ENCODE measurements at places on chromosomes 2 and 18.
A peak's percentile ranks its signal among the peaks of the same experiment; 100 is the strongest.

GRCh38 chr2:146241023-146241422, 1603.8 kb upstream of the ACVR2A start:
- H3K27ac ChIP-seq = no peak overlapping the region
- H3K4me1 ChIP-seq = no peaks in the 10 kb centered on the region
- H3K4me3 ChIP-seq = no peak overlapping the region
- no peak for DNase-seq
- H3K36me3 ChIP-seq = no peaks in the 10 kb centered on the region

GRCh38 chr2:157404363-157404762, 39.5 kb downstream of the CYTIP start:
- H3K27me3 ChIP-seq = no peaks in the 10 kb centered on the region
- H3K27ac ChIP-seq = no peak overlapping the region
- no peaks in the 10 kb centered on the region for H3K4me1 ChIP-seq
- DNase-seq = no peak
- no peaks in the 10 kb centered on the region for H3K36me3 ChIP-seq

DNA sequence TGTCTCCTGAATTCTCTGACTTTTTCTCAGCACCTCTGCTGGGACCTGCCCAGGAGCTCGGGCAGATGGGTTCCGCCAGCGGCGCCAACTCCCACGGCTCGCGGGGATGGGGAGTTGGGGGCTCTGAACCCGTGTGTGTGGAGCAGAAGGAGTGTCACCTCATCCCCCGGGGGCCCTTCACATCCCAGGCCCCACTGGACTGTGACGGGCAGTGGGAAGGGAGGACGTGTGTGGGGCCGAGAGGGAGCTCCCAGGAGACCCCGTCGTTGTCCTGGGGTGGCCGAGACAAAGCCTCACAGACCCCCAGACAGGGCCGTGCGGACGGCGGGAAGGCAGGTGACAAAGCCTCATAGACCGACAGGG, 130.0 kb upstream of the CTDP1 start:
- H3K27ac ChIP-seq = no peak overlapping the region
- peaks cover 3% of the 10 kb centered on the region for H3K36me3 ChIP-seq
- DNase-seq = no peak
- H3K27me3 ChIP-seq = no peaks in the 10 kb centered on the region
- H3K4me3 ChIP-seq = no peak overlapping the region

DNA sequence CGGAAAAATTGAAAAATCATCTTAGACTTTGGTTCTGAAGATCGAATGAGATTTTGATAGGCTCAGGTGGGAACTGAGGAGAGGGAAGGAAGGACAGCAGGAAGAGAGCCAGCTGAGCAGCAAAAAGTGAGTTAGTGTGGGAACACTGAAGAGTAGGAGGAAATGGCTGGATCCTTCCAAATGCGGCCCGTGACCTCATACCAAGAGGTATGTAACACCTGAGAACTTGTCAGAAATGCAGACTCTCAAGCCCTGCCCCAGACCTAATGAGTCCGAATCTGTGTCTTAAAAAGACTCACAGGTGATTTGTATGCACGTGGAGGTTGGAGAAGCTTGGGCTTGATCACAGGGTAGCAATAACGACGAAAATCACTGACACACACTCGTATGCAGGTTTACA, 42.0 kb downstream of the COL4A3 start:
- H3K4me1 ChIP-seq = no peaks in the 10 kb centered on the region
- H3K27me3 ChIP-seq = no peaks in the 10 kb centered on the region
- no peaks in the 10 kb centered on the region for H3K36me3 ChIP-seq

DNA sequence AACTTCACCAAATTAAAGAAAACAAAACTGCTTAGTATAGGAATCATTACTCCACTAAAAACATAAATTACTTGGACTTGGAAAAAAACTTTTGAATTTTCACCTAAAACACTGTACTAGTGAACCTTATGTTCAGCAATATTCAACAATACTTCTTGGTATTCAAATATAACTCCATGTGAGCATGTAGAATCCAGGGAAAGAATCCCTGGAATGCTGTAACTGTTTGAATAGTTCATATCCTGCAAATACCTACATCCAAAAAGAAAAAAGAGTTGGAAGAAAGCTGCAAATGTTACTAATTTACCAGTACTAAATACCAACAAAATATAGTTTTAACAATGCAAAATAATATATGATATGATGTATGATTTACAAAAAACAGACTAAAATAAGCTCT, 65.4 kb downstream of the IKZF2 start:
- H3K36me3 ChIP-seq = no peaks in the 10 kb centered on the region
- no peak for DNase-seq
- H3K27me3 ChIP-seq = no peaks in the 10 kb centered on the region
- H3K4me3 ChIP-seq = no peak overlapping the region

- H3K4me3 ChIP-seq = no peak overlapping the region
- H3K27ac ChIP-seq = no peak overlapping the region
- no peaks in the 10 kb centered on the region for H3K27me3 ChIP-seq
- no peaks in the 10 kb centered on the region for H3K4me1 ChIP-seq
- DNase-seq = peak; percentile 41
These were observed 111.8 kb upstream of the GAREM1 start for GRCh38 chr18:32582455-32582854.

DNA sequence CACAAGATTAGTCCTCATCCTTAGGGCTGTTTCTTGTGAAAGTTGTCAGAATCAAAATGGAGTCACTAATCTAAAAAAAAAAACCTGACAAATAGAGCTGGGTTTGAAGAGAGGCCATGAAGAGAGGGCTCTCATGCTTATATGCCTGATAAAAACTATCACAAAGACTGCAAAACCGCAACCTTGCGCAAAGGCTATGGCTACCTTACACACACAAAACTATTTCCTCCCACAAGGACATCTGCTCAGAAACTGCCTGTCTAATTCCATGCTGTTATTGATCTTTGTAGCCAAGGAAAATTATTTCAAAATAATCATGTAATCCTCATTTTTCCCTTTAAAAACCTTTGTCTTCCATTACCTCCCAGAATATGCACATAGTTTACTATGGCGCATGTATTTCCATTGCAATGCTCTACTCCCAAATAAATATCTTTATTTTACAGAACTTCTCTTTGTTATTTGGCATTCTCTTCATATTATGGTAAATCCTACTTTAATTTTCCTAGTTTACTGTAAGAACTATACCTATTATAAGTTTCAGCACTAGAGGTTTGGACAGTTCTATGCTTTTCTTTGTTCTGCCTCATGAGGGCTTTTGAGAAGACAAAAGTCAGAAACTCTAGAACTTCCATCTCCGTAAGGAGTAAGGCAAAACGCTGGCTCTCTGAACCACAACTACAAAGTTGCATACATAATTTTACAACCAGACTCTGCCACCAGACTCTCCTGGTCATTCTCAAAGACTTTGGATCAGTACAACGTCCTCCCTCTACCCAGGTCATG, 9.6 kb upstream of the DPYSL5 start:
- H3K27me3 ChIP-seq = peaks cover 3% of the 10 kb centered on the region
- no peak overlapping the region for H3K27ac ChIP-seq
- H3K4me3 ChIP-seq = no peak overlapping the region
- no peaks in the 10 kb centered on the region for H3K4me1 ChIP-seq
- no peak for DNase-seq

- no peak for DNase-seq
- H3K27ac ChIP-seq = no peak overlapping the region
- no peak overlapping the region for H3K4me3 ChIP-seq
- H3K27me3 ChIP-seq = no peaks in the 10 kb centered on the region
- H3K4me1 ChIP-seq = no peaks in the 10 kb centered on the region
These were observed 17.1 kb upstream of the ARHGAP28 start for GRCh38 chr18:6712401-6712800.

GRCh38 chr18:76476665-76477561, 18.1 kb downstream of the ZNF516 start:
- DNase-seq = no peak
- H3K4me1 ChIP-seq = peaks cover 12% of the 10 kb centered on the region
- H3K27ac ChIP-seq = peak overlapping the region; percentile 18
- H3K27me3 ChIP-seq = no peaks in the 10 kb centered on the region
- H3K36me3 ChIP-seq = no peaks in the 10 kb centered on the region
- no peak overlapping the region for H3K4me3 ChIP-seq

- H3K4me1 ChIP-seq = no peaks in the 10 kb centered on the region
- H3K27me3 ChIP-seq = no peaks in the 10 kb centered on the region
- H3K36me3 ChIP-seq = no peaks in the 10 kb centered on the region
- no peak for DNase-seq
- H3K27ac ChIP-seq = no peak overlapping the region
- H3K4me3 ChIP-seq = no peak overlapping the region
These were observed 95.7 kb upstream of the NRP2 start for GRCh38 chr2:205586626-205587025.

- no peak overlapping the region for H3K4me3 ChIP-seq
- no peaks in the 10 kb centered on the region for H3K4me1 ChIP-seq
- no peaks in the 10 kb centered on the region for H3K36me3 ChIP-seq
- no peak overlapping the region for H3K27ac ChIP-seq
These were observed 261.1 kb upstream of the ZEB2 start for GRCh38 chr2:144780983-144781382.

GRCh38 chr18:22846088-22846683, 86.9 kb upstream of the RBBP8 start:
- H3K27ac ChIP-seq = no peak overlapping the region
- DNase-seq = no peak
- no peaks in the 10 kb centered on the region for H3K27me3 ChIP-seq
- no peak overlapping the region for H3K4me3 ChIP-seq
- no peaks in the 10 kb centered on the region for H3K4me1 ChIP-seq

- H3K36me3 ChIP-seq = peaks cover 65% of the 10 kb centered on the region
- no peak for DNase-seq
- peaks cover 77% of the 10 kb centered on the region for H3K4me1 ChIP-seq
These were observed 14.2 kb downstream of the SPEG start for GRCh38 chr2:219448776-219449341.

DNA sequence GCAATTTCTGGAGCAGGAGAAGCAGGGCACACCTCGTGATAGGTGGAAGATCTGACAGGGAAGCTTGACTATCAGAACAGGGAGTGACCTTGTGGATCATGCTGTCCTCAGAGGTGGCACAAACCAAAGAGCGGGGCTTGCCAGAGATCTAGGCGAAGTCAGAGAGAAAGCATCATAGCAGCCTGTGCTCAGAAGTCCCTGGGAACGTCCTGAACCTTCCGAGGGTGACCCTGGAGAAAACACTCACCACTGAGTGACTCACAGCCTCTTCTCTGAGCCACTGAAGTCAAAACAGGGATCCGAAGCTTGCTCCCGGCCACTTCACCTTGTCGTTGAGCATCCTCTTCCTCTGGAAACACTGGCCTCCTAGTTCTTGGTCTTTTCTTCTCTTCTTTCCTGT, 56.7 kb downstream of the IL1R2 start:
- H3K4me1 ChIP-seq = peaks cover 10% of the 10 kb centered on the region
- H3K4me3 ChIP-seq = no peak overlapping the region
- DNase-seq = no peak
- H3K27ac ChIP-seq = no peak overlapping the region

DNA sequence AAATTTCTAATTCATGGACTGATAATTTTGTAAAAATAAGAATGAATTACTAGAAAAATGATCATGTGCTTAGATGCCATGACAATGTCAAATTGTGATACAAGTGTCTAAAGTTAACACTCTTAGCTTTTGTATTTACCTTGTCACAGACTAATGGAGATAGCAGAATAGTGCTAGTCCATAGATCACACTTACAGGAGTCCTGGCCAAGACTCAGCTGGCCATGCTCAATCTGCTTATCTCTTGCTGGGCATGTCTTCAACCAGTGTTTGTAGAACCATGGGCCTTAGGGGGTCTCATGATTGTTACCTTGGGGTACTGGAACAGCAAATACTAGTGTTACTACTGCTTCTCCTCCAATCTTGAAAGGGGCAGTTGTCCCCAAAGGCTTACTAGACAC, 44.0 kb downstream of the TET3 start:
- no peaks in the 10 kb centered on the region for H3K27me3 ChIP-seq
- H3K27ac ChIP-seq = no peak overlapping the region
- DNase-seq = no peak
- no peak overlapping the region for H3K4me3 ChIP-seq

GRCh38 chr2:144686518-144687215, 166.7 kb upstream of the ZEB2 start:
- DNase-seq = no peak
- H3K27me3 ChIP-seq = no peaks in the 10 kb centered on the region
- no peaks in the 10 kb centered on the region for H3K4me1 ChIP-seq
- no peaks in the 10 kb centered on the region for H3K36me3 ChIP-seq
- H3K4me3 ChIP-seq = no peak overlapping the region
- no peak overlapping the region for H3K27ac ChIP-seq

DNA sequence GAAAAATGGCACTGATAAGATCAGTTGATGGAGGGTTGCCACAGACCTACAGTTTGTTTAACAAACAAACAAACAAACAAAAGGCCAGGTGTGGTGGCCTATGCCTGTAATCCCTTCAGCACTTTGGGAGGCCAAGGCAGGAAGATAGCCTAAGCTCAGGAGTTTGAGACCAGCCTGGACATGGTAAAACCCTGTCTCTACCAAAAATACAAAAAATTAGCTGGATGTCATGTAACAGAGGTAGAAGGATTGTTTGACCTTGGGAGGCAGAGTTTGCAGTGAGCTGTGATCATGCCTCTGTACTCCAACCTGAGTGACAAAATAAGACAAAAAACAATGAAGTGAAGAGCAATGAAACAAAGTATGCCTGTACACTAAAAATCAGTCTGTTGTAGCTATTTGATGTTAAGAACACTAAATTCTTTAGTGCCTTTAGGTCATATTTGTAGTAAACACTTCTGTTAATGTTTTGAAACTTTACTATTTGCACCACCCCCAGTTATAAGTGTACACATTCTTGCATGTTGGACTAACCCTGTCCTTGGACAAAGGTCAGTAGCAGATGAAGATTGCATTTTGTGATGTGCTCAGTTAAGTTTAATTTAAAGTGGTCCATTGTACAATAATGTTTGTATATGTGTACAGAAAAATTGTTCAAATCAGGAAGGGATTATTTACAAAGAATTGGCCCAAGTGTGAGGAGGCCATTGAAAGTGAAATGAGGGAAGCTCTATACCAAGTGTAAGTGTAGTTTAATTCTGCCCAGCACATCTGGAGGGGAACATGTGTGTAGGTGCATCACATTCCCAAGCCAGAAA, 73.9 kb downstream of the KYNU start:
- H3K4me3 ChIP-seq = no peak overlapping the region
- no peak overlapping the region for H3K27ac ChIP-seq
- no peak for DNase-seq
- no peaks in the 10 kb centered on the region for H3K27me3 ChIP-seq
- no peaks in the 10 kb centered on the region for H3K36me3 ChIP-seq
- H3K4me1 ChIP-seq = no peaks in the 10 kb centered on the region

DNA sequence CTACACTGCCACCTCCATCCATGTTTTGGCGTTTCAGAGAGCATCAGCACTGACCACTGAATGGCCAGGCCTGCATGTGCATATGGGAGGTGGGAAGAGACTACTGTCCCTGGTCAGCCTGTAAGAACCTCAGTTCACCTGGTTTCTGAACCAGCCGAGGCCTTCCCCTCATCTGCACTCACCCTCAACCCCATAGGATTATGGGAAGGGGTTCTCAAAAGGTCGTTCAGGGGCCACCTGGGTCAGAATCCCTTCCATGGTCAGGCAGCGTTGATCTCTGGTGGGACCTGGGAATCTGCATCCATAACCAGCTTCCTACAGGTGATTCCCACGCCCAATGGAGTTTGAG, 36.7 kb downstream of the TET3 start:
- no peaks in the 10 kb centered on the region for H3K27me3 ChIP-seq
- DNase-seq = no peak
- peaks cover 25% of the 10 kb centered on the region for H3K4me1 ChIP-seq
- H3K27ac ChIP-seq = no peak overlapping the region
- H3K36me3 ChIP-seq = no peaks in the 10 kb centered on the region
